ENCODE measurements at places on chromosomes 4 and X. TPM values are rescaled to one million over a fixed set of nuclear protein-coding genes. Genes with fewer than 3 reads are reported as not detected.
A peak's percentile ranks its signal among the peaks of the same experiment; 100 is the strongest.

MAGEB18 gene
- total RNA-seq: not detected

GPRIN3 gene
- 40.8 TPM for total RNA-seq

DNA sequence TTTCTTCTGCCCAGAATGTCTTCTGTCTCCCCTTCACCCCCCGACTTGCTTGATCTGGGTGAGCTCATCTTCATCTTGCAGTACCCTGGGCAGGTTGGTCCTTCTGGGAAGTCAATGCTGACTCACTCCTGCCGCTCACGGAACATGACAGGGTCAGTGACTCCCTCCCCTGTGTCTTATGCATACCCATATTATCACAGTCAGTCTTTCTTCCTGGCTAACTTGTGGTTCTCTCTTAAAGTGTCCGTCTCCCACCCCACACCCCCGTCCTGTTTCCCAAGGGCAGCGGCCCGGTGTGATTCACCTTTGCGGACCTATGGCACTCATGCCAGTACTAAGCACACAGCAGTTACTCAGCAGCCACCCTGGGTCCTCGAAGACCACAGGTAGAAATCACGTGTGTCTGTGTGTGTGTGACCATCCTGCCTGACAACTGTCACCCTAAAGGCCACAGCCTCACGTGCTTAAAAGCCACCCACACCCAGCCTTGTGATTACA lies 17.7 kb downstream of the IQSEC2 start:
- H3K4me1 ChIP-seq: peaks cover 36% of the 10 kb centered on the region
- H3K27ac ChIP-seq: peak overlapping the region; percentile 58
- peaks cover 13% of the 10 kb centered on the region for H3K27me3 ChIP-seq
- no peaks in the 10 kb centered on the region for H3K36me3 ChIP-seq

- peaks cover 91% of the 10 kb centered on the region for H3K27me3 ChIP-seq
- DNase-seq: no peak
- no peak overlapping the region for H3K27ac ChIP-seq
- peaks cover 38% of the 10 kb centered on the region for H3K4me1 ChIP-seq
Observed at GRCh38 chr4:13535708-13536361, 8.5 kb downstream of the NKX3-2 start.

DNA sequence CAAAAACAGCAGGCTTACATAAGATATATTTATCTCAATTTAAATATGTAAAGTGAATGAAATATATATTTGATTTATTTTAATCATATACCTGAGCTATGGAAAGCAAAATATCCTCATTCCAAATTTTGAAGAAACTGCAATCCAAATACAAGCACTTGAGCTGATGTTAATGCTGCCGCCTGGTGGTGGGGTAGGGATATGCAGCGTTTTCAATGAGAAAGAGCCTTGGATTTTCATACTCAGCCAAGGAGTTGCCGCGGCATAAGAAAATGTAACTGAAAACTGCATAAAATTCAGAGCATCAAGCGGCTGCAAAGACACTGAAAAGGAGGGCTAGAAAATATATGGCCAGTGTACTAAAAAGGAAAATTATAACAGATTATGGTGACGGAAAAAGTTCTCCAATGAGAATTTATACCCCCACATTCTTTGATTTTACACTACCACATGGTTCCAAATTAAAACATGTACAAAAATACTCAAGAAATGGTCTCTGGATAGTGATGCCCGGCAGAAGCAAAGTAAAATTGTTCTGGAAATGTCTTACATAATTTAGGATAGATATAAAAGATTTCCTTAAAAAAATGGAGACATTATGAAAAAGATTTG lies 660.3 kb upstream of the PITX2 start:
- H3K36me3 ChIP-seq: no peaks in the 10 kb centered on the region
- no peaks in the 10 kb centered on the region for H3K27me3 ChIP-seq
- no peaks in the 10 kb centered on the region for H3K4me1 ChIP-seq
- peak; percentile 64 for DNase-seq
- H3K27ac ChIP-seq: no peak overlapping the region

Data from activated CD8-positive, alpha-beta T cell treated with anti-CD3 and anti-CD28 coated beads, Interleukin-2, amount 10 ng/mL, durations not matched to agents 7 days and 5 days (primary cell).